ENCODE measurements at places on chromosomes 11 and 22. TPM values are rescaled to one million over a fixed set of nuclear protein-coding genes. Genes with fewer than 3 reads are reported as not detected.

IFT27 gene
- total RNA-seq = 22.0 TPM

SMTNL1 gene
- not detected for total RNA-seq

ESAM gene
- 12.4 TPM for total RNA-seq

RAC2 gene
- 0.27 TPM for total RNA-seq

SLC22A9 gene
- total RNA-seq = not detected

TUB gene
- total RNA-seq = 5.7 TPM

MS4A3 gene
- not detected for total RNA-seq

XKR3 gene
- total RNA-seq = not detected

BBOX1 gene
- not detected for total RNA-seq

ZNF280A gene
- total RNA-seq = 2.8 TPM

NEU3 gene
- total RNA-seq = 3.8 TPM
